AG08395 (cell line): ENCODE measurements at places on chromosomes 7 and 10.
A peak's percentile ranks its signal among the peaks of the same experiment; 100 is the strongest.

DNA sequence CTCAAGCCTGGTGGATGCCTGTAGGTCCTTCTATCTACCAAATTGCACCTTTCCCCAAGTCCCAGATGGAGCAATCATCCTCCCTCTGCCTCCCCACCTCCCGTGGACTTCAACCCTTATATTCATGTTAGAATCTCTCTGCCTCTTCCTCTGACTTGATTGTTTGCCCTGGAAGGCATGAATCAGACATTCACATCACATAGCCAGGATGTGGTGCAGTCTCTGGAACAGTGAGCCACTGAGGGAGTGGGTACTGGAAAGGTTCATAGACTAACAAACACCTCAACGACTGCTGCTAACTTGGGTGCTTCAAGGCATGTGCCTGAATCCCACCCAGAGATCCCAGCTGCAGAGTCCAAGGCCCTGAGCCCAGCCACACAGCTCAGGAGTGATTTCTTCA is 494.0 kb downstream of the TNS3 start:
- peak; percentile 28 for DNase-seq

DNA sequence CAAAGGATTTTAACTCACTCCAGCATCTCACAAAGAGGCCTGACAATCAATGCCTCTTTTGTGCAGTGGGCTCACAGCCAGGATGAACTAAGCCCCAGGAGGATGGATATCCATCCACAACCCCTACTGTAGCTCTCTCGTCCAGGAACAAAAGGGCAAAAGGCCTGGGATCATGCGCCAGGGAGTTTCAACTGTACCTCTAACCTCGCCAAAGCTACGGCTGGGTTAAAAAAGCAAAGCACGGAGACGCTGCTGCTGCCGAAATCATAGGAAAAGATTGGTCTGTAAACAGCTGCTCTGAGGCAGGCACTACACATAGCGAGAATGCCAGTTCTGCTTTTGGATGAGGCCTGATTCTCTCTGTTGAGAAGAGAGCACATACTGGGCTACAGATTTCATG is 32.1 kb downstream of the VSTM4 start:
- DNase-seq, result no peak

GRCh38 chr7:150992833-150993302 is 2.1 kb downstream of the NOS3 start:
- peak; percentile 49 for DNase-seq

- DNase-seq, result no peak
Measured at GRCh38 chr7:30144657-30145306, 10.0 kb downstream of the MTURN start.

GRCh38 chr10:99484626-99485581 is 47.8 kb upstream of the NKX2-3 start:
- no peak for DNase-seq

GRCh38 chr7:3979611-3980299 is 678.7 kb downstream of the SDK1 start:
- DNase-seq, result no peak

GRCh38 chr7:96982586-96982985 is 22.8 kb upstream of the DLX6 start:
- DNase-seq, result no peak

DNA sequence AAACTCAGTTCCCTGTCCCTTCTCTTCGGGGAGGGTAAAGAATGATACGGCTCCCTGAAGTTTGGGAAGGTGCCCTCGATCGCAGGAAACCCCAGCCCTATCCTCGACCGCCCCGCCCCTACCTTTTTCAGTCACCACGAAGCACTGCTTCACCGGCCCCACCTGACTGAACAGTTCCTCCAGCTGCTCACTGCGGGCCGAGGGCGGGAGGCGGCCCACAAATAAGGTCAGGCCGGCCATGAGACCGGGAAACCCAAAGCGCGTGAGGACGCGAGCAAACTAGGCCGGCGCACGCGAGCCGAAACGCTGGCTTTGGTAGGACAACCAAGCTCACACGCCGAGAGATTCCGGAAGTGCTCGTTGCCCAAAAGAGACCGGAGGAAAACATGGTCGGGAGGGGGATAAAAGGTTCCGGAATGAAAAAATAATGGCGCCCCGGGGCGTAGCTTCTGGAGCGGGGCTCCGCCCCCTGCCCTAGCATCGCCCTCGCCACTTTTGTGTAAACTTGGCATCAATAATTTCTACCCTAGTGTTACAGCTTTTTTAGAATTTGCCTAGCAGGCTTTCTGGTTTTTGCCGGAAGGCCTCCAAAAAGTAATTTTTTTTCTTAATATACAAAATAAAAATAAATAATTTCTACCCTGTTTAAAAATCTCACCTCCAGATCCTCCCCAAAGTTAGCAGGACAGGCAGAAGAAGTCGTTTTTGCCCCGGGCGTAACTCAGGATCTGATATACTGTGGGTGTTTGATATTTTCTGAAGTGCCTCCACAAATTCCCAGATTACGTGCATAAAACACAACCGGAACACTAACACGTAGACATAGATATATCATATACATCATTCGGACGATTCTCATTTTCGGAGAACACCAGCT is at the start of gene RBM28:
RBM28 (minus strand) TSS at position 355 of the 877 bp plus-strand sequence; CDS start at position 240, 115 bp downstream.
- peak; percentile 97 for DNase-seq

DNA sequence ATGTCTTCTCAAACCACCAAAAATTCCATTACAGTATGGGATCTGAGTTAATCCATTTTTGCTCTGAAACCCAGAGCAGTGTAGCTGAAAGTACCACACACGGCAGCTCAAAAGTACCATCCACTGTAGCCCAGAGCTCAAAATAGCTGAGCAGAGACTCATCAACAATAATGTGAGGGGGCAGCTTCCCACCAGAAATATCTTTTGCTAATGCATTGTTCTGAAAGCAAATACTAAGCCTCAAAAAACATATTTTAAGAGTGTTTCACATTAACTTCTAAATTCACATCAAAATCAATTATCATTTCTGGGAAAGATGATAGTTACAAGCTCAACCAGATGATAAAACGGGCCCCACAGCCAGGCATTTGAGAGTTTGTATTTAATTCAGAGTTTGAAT is 73.7 kb downstream of the ABLIM1 start:
- DNase-seq, result no peak

DNA sequence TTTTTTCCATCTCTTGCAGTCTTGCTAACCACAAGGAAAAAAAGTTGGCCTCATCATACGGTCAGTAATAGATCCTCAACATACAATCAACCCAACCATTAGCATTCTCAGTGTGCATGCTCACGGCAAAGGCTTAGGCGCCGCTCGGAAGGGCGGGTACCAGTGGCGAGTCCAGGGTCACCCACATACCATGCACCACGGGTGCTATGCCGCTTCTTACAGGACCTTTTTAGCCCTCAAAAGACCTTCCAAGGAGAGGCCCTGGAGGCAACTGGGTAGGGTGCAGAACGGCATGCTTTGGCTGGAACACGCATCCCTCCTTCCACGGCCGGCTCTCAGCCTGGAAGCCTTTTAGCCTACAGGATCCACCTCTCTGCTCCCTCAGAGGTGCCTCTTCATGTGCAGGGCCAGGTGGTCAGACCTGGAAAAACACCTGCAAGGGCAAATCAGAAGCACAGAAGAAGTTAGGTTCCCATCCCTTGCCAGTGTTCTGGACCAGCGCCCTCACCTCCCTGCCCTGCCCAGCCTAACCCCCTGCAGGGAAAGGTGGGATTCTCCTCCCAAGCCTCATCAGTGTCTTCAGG is 5.8 kb downstream of the KLF6 start:
- DNase-seq, result no peak

DNA sequence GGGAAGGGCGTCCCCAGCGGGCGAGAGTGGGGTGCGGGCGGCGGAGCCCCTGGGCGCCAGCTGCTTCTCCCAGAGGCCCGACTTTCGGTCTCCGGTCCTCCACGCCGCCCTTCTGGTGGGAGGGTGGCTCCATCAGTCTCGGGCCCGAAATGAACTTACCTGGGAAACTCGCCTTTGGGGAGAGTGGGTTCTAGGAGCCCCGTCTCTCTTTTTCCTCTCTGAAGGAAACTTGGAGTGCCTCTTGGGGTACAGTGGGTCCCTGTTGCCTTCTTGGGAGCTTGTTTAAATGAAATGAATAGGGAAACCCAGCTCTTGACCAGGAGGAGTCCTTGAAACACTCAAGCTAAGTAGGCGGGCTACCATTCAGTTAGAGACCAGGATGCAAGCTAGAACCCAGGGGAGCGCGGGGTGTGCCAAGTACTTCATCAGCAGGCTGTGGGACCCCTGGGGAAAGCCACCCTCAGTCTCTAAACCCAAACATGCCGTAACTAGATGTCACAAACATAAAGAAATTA is 1.3 kb downstream of the SLC26A4 start:
- DNase-seq, result no peak

- DNase-seq, result no peak
Measured at GRCh38 chr10:13567030-13567429, 19.7 kb upstream of the PRPF18 start.

- DNase-seq, result no peak
Measured at GRCh38 chr7:90856351-90857070, 260.4 kb downstream of the CDK14 start.

DNA sequence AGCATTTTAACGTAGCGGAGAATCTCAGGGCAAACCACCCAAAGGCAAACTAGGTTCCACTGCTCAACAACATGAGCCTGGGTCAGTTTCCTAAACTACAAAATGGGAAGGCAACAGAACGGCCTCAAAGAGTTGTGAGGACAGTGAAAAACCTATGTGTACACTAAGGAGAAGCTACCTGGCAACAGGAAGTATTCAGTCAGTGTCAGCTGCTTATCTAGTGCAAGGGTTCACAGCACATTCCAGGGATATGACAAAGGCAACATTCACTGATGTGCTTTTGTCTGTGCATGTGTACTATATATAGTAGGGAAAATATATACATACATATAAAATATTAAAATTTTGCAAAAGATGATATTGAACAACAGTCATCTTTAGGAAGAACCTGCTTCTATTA is 17.2 kb downstream of the NUDCD3 start:
- peak; percentile 14 for DNase-seq

GRCh38 chr10:17353568-17354300 is 100.7 kb downstream of the ST8SIA6 start:
- no peak for DNase-seq

DNA sequence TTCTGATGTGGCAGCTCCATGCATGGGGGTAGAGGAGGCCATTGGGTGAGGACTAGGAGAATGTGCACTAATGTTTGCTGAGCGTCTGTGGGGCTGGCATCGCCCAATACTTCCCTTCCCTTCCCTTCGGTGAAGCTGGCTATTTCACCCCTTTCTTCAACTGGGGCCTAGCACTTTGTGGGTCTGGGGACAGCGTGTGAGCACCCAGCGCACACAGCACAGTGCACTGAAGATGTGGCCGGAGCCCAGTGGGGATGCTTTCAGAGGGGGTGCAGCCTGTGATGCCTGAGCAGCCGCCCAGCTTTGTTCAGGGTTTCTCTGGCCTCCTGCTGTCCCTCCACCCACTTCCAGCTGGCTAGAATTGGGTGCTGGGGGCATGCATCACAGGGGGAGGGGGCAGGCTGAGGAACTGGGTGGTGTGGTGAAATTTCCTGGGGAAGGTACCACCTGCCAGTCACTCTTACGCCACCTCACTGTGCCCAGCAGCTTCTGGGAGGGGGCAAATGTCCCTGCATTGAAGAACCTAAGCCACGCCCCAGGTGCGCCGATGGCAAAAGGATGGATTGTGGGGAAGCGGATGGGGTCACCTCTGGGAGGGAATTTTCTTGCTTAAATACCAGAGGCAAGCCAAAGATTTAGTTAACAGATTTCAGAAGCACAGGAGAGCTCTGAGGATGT is 45.5 kb downstream of the CLEC2L start:
- no peak for DNase-seq
